Naive thymus-derived CD8-positive, alpha-beta T cell (primary cell): ENCODE measurements at places on chromosomes 1 and 21.

- no peak overlapping the region for H3K27ac ChIP-seq
- no peak for DNase-seq
- H3K4me1 ChIP-seq: peaks cover 45% of the 10 kb centered on the region
- no peaks in the 10 kb centered on the region for H3K36me3 ChIP-seq
- H3K4me3 ChIP-seq: peak overlapping the region; percentile 4
- no peaks in the 10 kb centered on the region for H3K27me3 ChIP-seq
These were observed 102.7 kb downstream of the RUNX1 start for GRCh38 chr21:34946385-34946840.

GRCh38 chr1:93569489-93569888 is 112.1 kb downstream of the BCAR3 start:
- H3K27ac ChIP-seq: no peak overlapping the region
- H3K27me3 ChIP-seq: no peaks in the 10 kb centered on the region
- no peaks in the 10 kb centered on the region for H3K36me3 ChIP-seq
- DNase-seq: no peak
- H3K4me3 ChIP-seq: no peak overlapping the region
- no peaks in the 10 kb centered on the region for H3K4me1 ChIP-seq

GRCh38 chr1:46486432-46487015 is 3.1 kb upstream of the DMBX1 start:
- peaks cover 16% of the 10 kb centered on the region for H3K4me1 ChIP-seq
- no peak for DNase-seq
- peaks cover 96% of the 10 kb centered on the region for H3K27me3 ChIP-seq

DNA sequence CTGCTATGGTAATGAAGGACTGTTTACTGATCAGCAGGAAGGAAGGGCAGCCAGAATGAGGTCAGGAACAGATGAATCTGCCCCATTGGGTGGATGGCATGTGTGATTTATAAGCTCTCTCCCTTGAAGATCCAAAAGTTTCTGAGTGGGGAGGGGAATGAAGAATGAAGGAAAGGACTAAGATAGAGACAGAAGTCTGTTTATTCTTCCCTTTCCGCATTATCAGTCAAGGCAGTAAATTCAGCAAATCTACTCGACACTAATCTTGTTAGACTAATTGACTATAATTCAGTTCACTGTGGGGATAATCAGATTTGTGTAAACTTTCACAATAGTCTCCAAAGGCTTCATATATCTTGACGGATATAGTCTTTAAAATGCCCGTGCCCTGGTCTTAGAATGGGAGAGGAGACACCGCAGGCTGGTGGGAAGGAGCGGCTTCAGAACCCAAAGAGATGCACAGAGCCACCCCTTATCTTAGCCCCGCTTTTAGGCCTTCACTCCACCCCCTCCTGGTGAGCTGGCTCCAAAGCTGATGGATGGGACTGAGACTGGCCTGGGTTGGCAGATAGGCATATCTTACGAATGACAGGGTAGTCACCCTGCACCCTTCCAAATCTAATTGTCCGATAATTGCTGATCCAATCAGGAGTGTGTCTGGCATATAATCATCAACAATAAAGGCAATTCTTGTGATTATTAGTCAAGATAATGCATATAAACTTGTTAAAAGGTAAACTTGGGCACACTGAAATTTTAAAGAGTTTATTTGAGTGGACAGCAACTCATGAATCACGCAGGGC is 76.0 kb upstream of the PPM1J start:
- H3K27me3 ChIP-seq: peaks cover 10% of the 10 kb centered on the region
- no peak for DNase-seq
- no peak overlapping the region for H3K27ac ChIP-seq
- H3K4me1 ChIP-seq: no peaks in the 10 kb centered on the region
- no peak overlapping the region for H3K4me3 ChIP-seq

GRCh38 chr1:246951413-246951812 is 19.7 kb upstream of the AHCTF1 start:
- no peaks in the 10 kb centered on the region for H3K36me3 ChIP-seq
- H3K27me3 ChIP-seq: no peaks in the 10 kb centered on the region
- no peak overlapping the region for H3K27ac ChIP-seq
- H3K4me1 ChIP-seq: no peaks in the 10 kb centered on the region

- no peak for DNase-seq
- H3K36me3 ChIP-seq: no peaks in the 10 kb centered on the region
- H3K4me3 ChIP-seq: no peak overlapping the region
- H3K27ac ChIP-seq: no peak overlapping the region
These were observed 17.5 kb upstream of the TFF3 start for GRCh38 chr21:42332557-42333317.

DNA sequence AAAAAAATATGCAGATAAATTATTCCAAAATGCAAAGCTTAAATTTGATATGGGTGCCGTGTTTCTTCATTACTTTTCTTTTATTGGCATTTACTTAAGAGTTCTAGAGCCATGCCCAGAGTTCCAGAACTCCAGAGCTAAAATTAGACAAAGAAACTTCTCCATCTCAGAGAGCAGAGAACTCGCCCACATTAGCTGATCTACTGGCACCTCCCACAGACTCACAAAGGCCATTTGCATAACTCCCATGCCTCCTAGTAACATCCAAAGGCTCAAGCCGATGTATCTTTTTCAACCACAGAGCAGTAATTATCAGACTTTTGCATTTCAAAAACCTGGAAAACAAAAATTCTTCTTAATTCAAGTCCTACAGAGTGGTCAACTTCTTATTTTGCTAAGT is 323.8 kb upstream of the ST6GALNAC5 start:
- no peak overlapping the region for H3K4me3 ChIP-seq
- H3K36me3 ChIP-seq: no peaks in the 10 kb centered on the region
- peaks cover 2% of the 10 kb centered on the region for H3K4me1 ChIP-seq
- H3K27me3 ChIP-seq: no peaks in the 10 kb centered on the region

GRCh38 chr1:160124705-160125478 is 9.3 kb downstream of the ATP1A2 start:
- DNase-seq: no peak
- no peaks in the 10 kb centered on the region for H3K4me1 ChIP-seq
- H3K4me3 ChIP-seq: no peak overlapping the region
- H3K36me3 ChIP-seq: no peaks in the 10 kb centered on the region
- H3K27ac ChIP-seq: no peak overlapping the region
